ENCODE measurements at places on chromosomes 12 and 14.

- DNase-seq: no peak
These were observed 19.3 kb downstream of the CPNE8 start for GRCh38 chr12:38886064-38886463.

GRCh38 chr12:135138-135537 is 68.6 kb downstream of the IQSEC3 start:
- DNase-seq: no peak

DNA sequence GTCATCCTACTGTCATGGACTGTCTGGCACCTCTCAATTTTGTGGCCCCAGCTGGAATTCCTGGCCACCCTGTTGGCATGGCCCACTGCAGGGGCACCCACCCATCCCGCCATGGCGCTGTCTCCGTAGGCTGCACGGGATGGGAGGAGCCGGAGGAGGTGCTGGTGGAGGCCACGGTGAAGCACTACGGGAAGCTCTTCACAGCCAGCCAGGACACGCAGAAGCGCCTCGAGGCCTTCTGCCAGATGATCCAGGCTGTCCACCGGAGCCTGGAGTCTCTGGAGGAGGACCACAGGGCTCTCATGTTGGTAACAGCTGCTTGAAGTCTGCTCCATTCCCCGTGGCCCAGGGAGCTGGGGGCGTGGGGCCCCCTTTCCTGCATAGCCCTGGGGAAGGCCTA is 3.9 kb downstream of the CCDC197 start:
- no peak for DNase-seq

- DNase-seq: no peak
These were observed 298.7 kb upstream of the SRRM4 start for GRCh38 chr12:118682656-118683055.

DNA sequence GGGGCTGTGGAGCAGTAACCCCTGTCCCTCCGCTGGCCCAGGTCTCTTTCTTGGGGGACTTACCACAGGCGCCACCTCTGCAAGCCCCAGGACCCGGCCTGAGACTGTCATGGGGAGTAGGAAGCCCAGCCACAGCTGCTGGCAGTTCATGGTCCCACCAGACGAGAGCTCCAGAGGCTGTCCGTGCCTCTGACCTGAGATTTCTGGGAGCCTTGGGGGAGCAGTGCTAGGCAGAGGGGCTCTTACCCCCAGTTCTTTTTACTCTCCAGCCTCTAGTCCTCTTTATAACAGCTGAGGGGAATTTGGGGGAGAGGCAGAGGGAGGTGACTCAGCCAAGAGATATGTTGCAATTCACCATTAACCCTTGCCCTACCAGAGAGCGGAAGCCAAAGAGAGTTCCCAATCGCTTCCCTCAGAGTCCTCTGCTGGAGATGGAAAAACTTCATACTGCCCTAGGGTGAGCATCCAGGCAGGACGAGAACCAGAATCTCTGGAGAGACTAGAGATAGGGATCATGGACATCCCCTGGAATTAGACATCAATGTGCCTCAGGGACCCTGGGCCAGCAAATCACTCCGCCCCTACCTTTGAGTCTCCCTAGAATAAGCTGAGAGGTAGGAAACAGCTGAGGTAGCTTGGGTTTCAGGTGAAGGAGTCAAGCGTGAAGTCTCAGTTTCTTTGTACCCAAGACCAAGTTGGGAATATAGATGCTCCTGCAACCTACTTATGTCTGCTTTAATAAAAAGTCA is at the start of gene MMP19:
TSS of gene MMP19 (minus strand) at position 256 of the 749 bp plus-strand sequence. CDS start at position 150, 106 bp downstream.
- DNase-seq: no peak

- DNase-seq: no peak
These were observed 468.4 kb upstream of the FOXG1 start for GRCh38 chr14:28298156-28298555.
